Activated T-helper 9 cell treated with anti-CD3 and anti-CD28 coated beads, Interleukin-2, amount 50 U/mL, for 16 hours (primary cell): ENCODE measurements at places on chromosomes 7 and 10.

DNA sequence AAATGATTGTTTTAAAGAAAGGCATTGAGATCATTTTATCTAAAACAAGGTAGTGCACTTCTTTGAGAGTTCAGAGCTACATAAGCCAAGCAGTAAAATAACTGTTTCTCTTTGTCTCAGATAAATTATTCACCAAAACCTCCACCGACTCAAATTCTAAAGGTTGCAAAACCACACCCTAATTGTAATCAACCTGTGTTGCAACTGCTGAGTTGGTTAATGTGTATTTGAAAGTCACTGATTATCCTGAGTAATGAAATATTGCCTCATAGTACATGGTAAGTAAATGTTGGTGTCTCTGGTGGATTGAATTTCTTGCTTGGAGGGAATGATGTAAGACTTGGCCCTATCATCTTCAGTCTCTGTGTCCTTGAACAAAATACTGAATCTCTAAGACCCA, 35.9 kb upstream of the CYP2C9 start:
- DNase-seq: no peak

GRCh38 chr10:70777063-70777875, 7.9 kb downstream of the TBATA start:
- DNase-seq: no peak

DNA sequence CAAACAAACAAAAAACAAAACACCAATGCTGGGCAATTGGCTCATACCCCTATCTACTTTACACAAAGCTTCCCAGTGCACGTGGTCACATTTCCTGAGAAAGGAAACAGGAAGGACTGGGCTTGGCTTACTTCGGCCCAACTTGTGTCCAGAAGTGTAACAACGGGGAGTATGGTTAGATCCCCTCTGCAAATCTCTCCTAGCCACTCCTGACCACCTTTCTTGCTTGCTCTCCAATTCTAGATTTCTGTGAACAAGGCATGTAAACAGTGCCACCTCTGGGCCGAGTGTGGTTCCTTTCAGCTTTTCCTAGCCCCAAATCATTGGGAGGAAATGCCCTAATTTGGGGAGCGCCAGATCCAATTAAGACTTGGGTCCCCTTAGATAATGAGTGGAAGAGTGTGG, 21.0 kb upstream of the FRAT2 start:
- DNase-seq: no peak

GRCh38 chr7:132270517-132270916, 305.8 kb downstream of the PLXNA4 start:
- DNase-seq: no peak

DNA sequence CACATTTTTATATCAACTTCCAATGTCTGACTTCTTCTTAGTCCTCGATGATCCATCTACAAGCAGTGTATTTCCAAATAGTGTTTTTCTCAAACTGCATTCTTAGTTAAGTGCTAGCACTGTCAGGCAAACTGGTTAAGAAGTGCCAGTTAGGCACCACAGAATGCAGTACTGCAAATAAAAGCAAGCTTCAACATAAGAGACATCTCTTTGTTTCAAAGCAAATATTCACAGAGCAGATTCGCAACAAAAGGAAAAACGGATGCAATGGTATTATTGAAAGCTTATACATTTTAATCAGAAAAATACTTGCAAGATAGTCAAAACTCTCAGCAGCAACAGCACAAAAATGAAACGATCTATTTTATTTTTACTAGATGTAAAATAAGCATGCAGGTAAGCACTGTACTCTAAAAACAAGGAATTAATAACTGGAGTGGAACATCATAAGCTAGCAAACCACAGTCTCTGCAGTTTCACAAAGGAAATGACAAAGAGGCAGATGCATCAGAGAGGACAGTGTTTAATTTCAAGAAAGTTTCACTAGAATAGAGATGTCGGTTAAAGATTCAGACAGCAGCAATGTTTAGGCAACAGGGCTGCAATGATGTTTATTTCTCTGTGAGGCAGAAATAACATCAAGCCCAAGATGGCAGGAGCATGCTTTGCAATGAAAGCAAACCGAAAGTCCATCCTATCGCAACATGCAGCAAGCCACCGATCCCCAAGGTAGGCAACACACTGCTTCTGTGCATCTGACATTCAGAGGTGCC, 82.0 kb downstream of the FGFR2 start:
- DNase-seq: no peak

GRCh38 chr7:159227433-159227832, 82.8 kb upstream of the VIPR2 start:
- no peak for DNase-seq

DNA sequence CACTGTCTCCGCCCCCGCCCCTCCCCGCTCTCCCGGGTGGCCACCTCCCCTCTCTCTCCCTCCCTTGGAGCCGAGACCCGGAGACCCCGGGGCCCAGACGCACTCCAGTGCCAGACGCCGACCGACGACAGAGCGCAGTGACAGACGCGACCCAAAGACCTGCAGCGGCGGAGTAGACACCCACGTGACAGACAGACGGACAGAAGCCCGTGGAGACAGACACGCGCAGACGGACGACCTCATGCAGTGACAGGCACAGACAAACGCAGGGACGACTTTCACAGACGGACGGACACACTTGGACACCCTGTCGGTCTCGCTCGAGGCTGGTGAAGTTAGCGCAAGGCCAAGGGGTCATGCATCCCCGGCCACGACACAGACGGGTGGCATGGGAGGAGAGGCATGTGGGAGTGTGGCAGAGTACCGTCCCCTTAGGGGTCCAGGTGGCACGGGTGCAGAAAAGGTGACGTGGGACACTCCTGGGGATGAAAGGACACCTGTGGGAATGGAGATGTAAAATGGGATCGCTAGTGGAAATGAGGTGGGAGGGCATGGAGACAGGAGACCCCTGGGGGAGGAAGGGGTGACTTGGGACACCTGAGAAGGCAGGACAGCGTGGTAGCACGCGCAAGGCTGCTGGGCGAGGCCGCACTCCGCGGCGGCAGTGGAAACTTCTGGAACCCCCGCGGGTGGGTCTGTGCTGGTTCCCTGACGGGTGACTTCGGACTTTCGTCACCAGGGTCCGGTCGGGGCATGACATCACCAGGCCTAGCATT, 456 bp upstream of the ACHE start:
- no peak for DNase-seq

DNA sequence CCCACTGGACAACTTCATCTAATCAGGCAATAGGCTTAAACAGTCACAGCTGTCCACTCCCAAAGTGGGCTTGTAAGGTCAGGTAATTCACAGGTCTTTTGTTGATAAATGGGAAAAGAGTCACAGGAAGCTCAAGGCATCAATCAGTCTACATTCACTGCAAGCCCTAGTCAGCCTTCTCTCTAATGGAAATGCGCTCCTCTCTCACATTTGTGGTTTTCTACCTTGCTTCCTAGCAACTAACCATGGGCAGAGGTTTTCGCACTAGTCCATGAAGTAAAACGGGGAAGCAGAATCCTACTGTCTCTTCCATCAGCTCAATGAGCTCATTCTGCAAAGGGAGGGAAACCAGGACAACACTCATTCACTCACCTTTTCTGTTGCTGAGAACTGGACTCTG, 53.5 kb upstream of the APBB1IP start:
- DNase-seq: no peak
